Activated T-cell treated with anti-CD3 and anti-CD28 coated beads for 4 hours (primary cell): ENCODE measurements at places on chromosomes 4 and X.

GRCh38 chrX:134930501-134930900 is 60.3 kb upstream of the SMIM10 start:
- DNase-seq = no peak

GRCh38 chrX:41863343-41864203 is 59.8 kb downstream of the CASK start:
- no peak for DNase-seq

DNA sequence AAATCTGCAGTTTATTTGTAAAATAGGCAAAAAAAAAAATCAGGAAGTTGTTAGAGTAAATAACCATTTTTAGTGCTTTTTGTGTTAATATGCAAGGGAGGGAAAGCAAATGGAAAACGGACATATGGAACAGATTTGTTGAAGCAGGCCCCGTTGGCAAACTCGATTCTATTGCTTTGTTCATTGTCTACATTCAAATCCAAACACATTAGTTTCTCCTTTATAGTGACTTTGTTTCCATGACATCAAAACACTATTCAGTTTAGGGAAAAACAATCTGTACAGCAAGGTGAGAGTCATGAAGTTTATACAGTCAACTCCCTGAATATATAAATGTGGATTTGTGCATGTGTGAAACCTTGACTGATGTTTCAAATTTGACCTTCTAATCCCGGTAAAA is 142.2 kb downstream of the FAM47A start:
- DNase-seq = no peak

DNA sequence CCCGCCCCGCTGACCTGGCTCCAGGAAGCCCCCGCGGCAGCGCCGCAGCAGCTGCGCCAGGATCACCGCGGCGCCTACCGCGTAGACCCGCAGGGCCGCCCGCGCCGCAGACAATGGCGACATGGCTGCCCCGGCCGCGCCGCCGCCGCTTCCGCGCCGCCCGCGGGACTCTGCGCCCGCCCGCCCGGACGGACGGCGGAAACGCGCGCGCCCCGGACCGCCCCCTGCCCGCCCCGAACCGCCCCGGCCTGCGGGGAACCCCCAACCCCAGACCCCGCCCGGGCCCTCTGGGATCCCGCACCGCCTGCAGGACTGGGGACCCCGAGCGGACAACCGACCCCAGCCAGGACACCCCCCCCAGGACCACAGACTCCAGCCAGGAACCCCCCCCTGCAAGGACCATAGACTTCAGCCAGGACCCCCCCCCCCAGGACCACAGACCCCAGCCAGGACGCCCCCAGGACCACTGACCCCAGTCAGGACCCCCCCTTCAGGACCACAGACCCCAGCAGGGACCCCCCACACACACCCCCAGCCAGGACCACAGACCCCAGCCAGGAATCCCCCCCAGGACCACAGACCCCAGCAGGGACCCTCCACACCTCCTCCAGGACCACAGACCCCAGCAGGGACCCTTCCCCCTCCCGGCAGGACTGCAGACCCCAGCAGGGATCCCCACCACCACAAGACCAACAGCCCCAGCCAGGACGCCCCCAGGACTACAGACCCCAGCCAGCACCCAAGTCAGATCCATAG is at the start of the genes DHRSX and ZBED1:
Gene DHRSX, minus strand, starts transcription at position 174 of the 756 bp plus-strand sequence. Its CDS starts 51 bp downstream, at position 123.
Gene ZBED1, minus strand, starts transcription at position 174 of the 756 bp plus-strand sequence. CDS start 10,257 bp downstream, outside the sequence.
- no peak for DNase-seq

GRCh38 chrX:118724365-118724764 is 3.0 kb upstream of the IL13RA1 start:
- DNase-seq = no peak

GRCh38 chrX:148441387-148441786 is 59.0 kb upstream of the AFF2 start:
- DNase-seq = no peak

- DNase-seq = no peak
Measured at GRCh38 chr4:28357990-28358389, 1497.3 kb downstream of the STIM2 start.

DNA sequence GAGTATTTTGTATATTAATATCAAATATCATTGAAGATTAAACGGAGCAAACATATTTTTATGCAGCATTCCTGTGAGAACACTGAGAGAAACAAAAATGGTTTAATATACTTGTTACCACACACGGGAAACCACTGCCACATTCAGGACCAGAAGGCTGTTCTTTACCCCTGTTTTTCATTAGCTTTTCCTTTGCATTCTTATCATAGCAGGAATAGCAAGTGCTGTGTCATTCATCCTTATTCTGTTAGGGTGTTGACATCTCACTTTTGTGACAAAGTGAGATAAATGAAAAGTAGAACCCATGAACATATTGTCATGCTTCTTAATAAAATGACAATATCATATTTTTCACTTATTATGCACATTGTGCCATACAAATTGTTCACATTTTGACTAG is 212.4 kb upstream of the NDST4 start:
- no peak for DNase-seq

DNA sequence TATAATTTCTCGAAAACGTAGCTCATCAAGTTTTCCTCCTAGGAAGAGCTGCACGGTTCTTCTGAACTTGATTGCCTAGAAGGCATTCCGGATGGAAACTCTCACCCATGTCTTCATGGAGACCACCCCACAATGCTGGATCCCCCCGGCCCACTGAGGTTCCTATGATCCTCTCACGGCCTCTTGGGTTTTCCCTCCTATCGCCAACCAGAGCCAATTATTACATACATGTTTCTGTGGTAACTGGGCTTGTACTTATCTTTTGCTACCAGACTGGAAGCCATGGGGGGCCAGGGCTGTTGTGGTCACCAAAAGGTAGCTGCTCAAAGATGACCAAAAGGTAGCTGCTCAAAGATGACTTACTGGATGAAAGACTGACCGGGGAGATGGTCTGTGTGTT is 131.5 kb downstream of the AFAP1 start:
- no peak for DNase-seq

- no peak for DNase-seq
Measured at GRCh38 chrX:137916090-137916746, 350.3 kb downstream of the ZIC3 start.

DNA sequence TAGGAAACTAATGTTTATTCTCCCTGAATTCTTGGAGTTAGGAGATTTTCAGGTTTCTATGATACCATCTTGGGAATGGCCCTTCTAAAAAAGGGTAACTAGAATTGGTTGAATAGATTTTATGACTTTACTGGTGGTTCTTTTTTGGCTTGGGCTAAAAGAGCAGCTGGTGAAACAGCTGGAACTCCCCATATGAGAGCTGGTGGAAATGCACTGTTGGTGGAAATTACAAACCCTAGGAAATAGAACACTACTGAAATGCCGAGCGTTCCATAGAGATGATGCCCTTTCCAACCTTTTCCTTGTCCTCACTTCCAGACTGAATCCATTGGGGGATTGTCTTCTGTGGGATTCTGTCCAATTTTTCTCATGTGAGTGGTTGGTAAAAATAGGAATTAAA is 139.5 kb downstream of the STIM2 start:
- no peak for DNase-seq

DNA sequence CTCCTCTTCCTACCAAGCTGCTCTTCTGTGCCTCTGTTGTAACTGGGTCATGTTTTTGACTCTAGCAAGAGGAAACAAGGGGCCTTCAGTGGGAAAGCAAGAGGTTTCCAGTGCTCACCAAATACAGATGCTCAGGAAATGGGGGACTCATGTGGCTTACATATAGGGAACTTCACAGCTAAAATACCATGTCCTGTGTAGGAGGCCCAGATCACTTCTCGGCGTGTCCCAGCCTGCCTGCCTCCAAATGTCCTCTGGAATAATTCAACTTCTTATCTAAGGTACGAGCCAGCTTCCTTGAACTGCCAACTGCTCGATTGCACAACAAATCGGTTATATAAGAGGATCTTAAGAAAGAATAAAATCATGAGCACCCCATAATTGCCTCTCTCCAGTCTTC is 161.3 kb downstream of the KIT start:
- DNase-seq = no peak

DNA sequence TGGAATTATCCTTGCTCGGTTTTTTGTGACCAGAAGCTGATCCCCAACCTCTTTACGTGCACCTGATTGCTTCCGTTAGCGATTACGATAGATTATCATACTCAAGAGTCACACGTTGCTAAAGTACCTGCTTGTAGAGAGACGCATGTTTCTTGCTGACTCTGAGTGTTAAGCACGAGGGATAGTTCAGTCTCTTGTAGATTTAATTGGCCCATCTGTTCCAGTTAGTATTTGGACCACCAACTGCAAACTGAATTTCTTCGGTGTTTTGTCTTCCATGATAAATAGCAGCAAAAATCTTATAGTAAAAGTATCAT is 516 bp upstream of the COX18 start:
- DNase-seq = no peak

GRCh38 chrX:39162322-39162735 is 361.1 kb downstream of the MID1IP1 start:
- peak; percentile 36 for DNase-seq

- DNase-seq = no peak
Measured at GRCh38 chrX:8005678-8006347, 78.6 kb upstream of the PNPLA4 start.

- DNase-seq = no peak
Measured at GRCh38 chr4:123819362-123820035, 422.9 kb downstream of the SPRY1 start.

DNA sequence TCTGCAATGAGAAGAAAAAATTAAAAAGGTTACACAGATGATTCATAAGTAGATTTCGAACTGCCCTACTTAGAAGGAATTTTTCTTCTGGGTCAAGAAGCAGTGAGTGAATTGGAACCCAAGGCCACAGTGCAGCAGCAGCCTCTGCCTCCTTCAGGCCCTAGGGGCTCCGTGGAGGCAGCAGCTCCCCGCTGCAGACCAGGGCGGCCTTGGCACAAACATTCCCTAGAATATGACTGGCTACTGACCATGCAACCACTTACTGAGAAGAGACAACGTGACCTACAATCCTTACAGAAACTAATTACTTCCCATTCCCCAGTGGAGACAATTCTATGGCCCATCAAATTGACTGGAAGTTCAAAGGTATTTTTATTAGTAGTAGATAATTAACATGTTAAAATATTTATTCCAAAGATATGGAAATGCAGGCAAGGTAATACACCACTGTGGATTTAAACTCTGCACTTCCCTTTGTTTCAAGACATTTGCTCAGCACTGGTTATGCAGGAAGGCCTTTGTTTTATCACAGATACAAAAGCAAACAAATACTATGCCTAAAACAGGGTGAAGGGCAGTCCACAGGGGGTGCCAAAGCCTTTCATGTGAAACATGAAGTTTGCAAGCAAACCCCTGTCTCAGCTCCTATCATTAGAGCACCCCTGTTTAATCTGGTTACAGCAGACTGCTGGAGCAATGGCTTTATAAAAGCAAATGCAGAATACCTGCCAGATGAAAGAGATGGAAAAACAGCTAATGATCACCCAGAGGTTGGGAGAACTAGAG is 59.2 kb downstream of the PCDH19 start:
- DNase-seq = no peak

GRCh38 chr4:123452616-123453015 is 56.0 kb downstream of the SPRY1 start:
- no peak for DNase-seq

DNA sequence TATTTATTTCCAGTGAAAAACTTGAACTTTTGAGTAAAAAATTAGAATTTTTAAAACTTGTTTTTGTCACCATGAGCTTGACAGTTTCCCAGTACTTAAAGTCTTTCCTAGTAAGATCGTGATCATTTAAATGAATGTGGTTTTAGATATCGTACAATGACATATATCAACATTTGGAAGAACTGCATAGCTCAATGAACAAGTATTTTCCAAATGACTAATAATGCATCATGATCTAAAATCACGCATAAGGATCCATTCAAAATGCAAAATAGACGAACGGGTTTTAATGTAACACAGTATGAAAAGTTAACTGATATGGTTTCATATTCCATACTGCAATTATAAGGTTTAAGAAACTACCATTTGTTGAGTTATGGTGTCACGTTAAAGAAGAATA is 4.1 kb upstream of the NDNF start:
- DNase-seq = no peak

DNA sequence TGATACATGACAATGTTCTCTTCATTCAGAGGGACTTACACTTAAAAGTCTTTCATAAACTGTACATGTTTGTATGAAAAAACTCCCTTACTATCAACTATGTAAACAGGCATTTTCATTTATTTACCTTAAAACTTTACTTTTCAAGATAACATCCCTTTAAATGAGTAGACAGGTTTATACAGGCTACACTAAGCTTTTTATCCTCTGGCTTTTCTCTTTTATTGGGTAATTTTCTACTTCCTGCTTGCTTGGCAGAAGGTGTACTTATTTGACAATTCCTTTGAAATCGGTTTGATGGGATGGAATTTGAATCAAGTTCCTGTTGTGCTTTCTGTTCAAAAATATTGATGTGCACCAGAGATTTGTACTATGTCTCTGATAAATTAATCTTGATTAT is 81.4 kb downstream of the PTPN13 start:
- DNase-seq = no peak

DNA sequence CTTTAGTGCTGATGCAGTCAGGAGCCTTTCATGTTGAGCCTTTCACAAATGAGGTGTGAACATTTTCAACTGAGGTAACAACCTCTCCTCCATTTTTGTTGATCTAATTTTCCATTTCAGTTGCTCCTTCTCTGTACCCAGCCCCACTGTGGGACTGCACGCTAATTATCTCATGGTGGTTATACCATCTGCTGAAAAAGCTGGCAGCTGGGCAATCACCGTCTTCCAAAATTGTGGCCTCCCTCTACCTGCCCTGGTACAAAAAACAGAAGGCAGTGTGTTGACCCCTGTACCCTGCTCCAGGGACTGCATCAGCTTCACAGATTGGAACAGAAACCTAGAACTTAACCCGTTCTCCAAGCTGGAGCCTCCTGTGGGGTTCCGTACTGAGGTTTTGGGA is 72.4 kb upstream of the LONRF3 start:
- DNase-seq = no peak

- no peak for DNase-seq
Measured at GRCh38 chr4:147725673-147726072, 6.2 kb upstream of the ARHGAP10 start.

DNA sequence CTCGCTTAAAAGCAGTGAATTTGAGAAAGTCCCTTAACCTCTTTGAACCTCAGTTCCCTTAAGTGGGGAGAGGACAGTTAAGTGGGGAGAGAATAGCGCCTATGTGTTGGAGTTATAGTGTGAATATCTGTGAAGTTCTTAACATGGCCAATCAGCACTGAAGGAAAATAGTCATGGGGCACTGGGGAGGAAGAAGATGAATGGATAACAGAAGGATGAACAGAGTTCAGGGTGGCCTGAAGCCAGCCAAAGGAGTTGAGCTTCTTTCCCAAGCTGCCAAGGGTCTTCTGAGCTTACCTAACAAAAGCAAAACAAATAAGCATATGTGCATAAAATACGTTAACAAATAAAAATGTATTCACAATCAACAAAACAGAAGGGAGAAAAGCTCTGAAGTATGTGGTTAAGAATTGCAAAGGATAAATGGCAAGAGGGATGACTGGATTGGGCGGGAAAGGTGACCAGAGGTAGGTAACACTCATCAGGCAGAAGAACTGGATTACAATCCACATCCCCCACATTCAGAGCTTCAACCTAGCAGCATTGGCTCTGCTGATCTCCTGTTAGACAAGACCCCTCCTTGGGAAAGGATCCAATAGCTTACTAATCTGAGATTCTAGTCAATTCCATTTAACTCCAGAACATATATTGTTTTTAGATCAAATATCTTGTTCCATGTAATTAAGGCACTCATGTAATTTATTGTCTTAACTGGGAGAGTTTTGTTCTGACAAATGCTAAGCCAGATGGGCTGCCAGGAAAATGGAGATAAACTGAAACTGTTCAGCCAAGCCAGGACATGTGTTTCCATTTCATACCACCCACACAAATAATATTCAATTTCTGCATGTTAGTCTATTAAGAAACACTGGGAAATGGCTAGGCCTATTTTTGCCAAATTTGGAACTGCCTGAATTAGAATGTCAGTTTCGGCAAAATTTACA is 221.2 kb downstream of the LDB2 start:
- no peak for DNase-seq
